ENCODE measurements at places on chromosomes 2 and 18.

DNA sequence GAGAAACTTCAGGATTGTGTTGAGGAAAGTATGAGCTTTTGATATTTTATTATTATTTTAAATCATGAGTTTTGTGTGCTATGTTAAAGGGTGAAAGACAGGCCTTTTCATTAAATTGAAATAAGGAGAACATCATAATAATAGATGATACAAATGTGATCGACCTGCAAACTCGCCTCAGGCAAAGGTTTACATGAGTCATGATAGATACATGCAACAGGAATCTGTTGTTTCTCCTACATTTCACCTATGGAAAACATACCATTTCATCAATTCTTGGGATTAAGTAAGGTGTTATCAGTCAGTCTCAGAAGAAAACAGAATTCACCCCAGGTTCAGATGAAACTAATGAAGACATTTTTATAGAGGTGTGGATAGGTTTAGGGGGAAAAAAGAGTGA, 1992.5 kb upstream of the PIK3C3 start:
- DNase-seq, result no peak

DNA sequence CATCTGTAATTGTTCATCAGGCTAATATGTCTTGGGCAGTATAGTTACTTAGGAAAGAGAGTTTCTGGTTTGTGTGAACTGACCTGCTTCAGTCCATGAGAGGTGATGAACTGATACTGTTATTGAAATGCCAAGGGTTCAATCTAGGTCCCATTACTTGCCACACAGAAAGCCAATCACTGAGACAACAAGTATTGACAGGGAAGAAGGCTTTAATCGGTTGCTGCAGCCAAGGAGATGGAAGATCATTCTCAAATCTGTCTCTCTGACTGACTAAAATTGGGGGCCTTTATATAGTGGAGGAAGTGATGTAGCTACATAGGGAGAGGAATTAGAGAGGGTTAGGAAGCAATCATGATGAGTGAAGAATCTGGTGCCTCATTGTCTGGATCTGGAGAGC, 19.9 kb upstream of the FAM98A start:
- no peak for DNase-seq

DNA sequence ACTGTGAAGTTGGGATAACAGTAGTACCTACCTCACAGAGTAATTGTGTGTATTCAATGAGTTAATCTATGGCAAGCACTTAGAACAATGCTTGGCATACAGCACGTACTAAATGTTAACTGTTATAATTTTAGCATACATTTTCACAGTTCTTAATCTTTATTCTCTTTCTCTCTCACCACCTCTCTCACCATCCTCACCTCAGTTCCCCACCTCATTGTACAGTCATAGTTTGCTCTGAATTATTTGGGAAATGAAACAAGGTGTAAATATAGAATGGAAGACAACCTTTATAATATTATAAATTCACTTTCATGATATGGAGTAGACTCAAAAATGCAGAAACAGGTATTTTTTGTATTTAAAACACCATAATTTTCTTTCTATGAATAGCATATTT, 40.0 kb upstream of the DNAH7 start:
- DNase-seq, result no peak

DNA sequence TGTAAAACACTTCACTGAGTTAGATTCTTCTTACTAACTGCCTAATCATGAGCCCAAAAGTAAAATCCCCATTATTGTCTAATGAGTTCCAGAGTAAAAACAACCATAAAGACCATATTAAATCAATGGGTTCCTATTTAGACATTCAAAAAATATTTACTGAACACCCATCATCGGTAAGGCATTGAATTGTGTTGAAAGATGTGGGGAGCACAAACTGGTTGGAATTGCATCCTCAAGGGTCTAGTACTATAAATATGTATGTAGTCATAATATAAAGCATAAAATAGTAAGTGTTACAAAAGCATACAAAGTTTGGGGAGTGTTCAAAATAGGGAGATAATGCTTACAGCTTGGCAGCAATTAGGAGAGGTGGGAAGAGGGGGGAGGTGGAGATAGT, 3.0 kb upstream of the MARCHF4 start:
- DNase-seq, result no peak
